ENCODE measurements at places on chromosomes 2 and 18.

DNA sequence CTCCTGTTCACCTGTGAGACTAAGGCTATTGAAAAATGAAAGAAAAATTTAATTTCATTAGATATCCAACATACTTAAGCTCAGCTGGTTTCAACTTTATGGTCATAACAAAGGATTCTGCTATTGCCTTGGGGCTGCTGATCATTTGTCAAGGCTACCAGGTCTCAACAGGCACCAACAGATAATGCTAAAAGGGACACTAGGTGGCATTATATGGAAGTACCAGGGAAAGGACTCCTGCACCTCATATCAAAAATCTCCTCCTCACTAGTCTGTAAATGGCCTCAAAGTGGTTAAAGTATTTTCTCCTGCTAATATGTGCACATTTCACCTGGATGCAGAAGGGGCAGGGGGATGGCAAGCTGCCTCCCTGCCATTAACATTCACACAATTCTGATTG lies 167.9 kb upstream of the REG3A start:
- DNase-seq, result no peak

DNA sequence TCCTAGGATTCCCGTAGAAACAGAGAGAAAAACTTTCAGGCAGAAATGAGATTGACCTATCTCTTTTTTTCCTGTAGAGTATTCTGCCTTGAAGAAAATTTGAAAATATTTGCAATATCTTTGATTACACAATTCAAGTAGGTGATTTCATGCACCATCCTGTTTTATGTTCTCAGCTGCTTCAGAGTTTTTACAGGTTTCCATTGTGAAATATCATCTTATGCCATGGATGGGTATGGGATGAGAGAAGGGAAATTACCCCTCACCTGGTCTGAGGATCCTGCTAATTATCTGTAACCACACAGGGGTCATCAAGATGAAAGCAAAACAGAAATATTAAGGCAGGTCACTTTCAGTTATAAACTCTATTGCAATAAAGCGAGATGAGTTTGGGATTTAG lies 264.8 kb downstream of the TXNL1 start:
- DNase-seq, result no peak

DNA sequence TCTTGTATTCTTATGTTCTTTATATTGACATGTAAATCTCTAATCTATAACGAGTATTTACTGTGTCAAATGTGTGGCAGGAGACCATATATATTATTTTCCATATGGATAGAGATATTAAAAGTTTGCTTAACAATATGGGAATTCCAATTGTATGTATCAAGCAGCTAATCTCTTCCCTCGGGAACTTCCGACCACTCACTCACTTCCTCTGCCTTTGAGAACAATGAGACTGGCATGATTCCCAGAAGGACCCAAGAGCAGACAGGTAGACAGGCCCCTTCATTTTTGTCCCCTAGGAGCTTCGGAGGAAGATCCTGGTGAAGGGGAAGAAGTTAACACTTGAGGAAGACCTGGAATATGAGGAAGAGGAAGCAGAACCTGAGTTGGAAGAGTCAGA lies 24.1 kb downstream of the PLCD4 start:
- no peak for DNase-seq

DNA sequence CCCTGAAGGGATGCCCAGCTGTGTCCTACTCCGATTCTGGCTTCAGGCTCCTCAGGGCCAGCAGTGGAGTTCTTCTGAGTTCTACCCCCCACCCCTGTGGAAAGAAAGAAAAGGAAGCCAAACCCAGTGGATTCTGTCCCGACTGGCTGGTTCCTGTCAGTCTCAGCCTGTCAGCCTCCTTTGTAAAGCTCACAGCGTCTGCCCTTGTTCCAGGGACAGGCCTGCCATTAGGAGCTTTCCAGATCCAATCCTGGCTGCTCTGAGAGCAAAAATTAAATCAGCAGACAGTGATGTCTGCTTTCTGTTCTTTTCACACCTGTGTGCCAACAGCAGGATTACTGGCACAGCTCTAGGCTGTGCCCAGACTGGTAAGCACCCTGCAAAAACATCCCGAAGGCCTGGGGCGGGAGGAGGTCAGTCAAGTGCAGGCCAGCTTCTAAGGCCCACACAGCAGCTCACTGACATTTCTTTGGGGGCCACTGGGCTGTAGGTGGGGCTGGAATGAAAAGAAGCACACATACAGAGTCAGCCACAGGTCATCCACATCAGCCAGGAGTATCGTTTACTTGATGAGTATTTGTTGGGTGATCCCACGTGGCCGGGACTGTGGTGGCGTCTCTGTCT lies 69.1 kb downstream of the EHD3 start:
- DNase-seq, result no peak

- no peak for DNase-seq
Measured at GRCh38 chr2:213766062-213766461, 481.8 kb downstream of the SPAG16 start.

GRCh38 chr2:149782572-149782971 lies 195.0 kb upstream of the MMADHC start:
- DNase-seq, result no peak

DNA sequence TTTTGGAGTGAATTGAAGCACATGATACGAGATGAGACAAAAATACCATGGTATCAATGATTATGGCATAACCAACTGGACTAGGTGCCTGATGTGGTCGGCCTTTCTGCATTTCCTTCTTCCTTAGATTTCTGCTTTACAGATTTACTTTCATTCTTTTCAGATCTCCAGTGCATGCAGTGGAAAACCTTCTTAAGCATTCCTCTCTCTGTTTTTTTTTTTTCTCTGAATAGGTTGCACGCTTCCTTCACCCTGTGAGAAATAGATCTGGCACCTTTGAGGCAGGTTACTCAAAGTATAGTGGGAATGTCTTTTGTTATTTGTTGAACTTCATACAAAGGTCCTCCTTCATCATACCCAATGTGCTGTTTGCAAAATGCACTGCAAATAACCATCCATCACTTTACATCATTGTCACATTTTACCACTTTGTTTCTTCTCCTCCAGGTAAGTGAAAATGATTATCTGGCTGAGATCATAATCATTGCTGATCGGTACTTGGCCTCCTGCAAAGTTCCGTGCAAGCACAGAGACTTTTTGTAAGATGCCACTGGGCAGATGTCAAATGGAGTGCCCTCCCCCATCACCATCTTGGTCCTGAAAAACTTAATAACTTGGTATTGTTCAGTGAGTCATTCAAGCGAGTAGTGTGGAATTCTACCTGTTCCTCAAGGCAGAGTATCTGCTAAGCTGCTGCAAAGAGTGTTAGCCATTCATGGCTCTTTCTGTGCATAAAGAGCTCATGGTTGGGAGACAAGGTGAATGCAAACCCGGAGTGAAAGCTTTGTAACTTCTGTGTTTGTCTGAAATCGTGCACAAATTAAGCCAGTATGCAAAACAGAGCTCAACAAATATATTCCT lies 30.0 kb upstream of the KLHL14 start:
- DNase-seq, result no peak

- peak; percentile 20 for DNase-seq
Measured at GRCh38 chr2:71607151-71607889, 154.0 kb downstream of the DYSF start.

- DNase-seq, result peak; percentile 40
Measured at GRCh38 chr2:1709946-1710560, 34.3 kb downstream of the PXDN start.

- no peak for DNase-seq
Measured at GRCh38 chr2:210626849-210627248, 70.5 kb downstream of the CPS1 start.

DNA sequence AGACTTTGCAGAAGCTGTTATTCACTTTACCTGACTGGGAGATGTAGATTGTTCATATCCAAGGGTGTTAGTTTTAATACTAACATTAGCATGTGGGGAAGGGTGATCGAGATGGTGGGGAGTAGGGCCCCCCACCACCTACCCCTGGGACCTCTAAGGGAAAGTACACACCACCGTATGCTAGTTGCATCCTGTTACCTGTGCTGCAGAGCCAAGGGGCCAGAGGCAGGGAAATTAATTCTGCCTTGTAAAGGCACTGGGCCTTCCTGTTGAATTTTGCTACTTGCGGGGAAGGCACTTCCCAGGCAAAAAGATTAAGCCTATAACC lies 9.0 kb downstream of the STEAP3 start:
- DNase-seq, result no peak

DNA sequence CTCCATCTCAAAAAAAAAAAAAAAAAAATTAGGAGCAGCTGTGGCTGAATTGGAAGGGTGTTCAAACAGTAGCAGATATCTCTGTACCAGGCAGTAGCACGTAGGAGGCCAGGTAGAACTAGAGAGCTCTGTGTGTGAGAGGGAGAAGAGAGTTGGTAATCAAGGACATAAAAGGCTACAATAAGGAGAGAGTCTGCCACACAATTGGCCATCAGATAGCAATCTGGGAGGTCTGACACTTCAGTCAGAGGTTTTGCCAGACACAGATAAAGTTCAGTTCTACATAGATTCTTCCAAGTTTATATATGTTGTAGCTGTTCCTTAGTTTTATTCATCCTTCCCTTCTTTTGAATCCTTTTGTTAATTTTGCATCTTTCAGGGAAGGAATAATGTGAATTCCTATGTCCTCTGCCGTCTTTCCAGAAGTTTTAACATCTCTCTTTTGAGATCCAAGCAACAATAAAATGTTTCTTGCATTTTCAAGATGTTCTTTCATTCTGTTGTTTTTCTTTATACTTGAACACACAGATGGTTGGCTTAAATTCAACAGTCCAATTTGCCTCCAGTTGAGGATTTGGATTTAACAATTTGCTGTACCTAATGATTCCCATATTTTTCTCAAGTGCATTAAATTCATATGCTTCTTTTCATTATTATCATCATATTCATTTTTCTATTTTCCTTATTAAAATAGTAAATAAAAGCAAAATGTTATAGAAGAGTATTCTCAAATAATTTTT lies 600.3 kb upstream of the GCFC2 start:
- no peak for DNase-seq

DNA sequence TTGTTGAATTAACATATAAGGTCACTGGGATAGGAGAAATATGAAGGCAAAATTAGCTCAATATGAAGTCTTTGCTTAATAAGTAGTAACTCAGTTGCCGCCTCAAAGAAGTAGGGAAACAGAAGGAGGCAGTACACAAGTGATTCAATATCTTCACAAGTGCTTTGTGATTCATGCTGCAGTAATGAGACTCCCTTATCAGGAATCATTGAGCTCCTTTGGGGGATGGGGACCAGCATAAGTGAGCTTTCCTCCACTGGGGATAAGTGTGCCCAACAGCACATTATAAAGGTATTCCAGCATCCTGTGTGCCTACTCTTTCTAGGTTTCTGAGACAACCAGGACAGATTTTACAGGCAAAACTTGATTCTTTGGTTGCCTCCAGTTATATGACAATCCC lies 323.4 kb upstream of the UBE2E3 start:
- no peak for DNase-seq

DNA sequence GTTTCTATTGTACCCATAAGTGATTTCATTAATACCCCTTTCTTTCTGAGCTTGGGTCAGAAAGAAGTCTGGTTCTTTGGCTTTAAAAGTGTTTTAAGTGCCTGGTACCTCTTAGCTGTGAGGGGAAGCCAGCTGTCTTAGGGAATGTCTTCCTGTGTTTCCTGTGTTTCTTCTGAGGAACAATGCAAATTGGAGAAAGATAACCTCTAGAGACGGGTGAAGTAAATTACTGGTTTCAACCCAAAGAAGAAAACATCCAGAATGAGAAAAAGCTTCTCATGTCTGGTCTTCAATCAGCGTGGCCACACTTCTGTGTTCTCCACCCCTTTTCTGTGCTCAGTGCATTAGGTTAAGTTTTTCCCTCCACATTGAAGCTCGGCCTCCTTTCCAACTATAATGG lies 10.2 kb upstream of the CHN1 start:
- DNase-seq, result no peak

DNA sequence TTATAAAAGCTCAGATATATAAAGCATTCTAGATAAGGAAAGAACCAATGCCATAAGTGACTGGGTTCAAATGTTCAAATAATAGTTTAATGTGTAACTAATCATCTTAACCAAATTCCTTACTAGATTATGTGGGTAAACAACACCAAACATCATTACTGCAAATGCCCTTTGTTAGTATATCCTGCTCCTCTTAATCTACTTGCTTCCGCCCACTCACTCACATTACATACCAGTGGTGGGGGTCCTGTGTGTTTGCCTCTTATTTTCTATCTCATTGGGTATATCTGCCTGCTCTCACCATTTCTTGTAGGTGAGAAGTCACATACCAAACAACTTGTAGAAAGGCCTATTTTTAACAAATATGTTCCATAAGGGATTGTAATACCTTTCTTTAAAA lies 562.1 kb downstream of the NRXN1 start:
- no peak for DNase-seq

GRCh38 chr2:7428454-7429204 lies 511.4 kb downstream of the RNF144A start:
- no peak for DNase-seq

- no peak for DNase-seq
Measured at GRCh38 chr2:50611351-50611871, 420.5 kb downstream of the NRXN1 start.

- no peak for DNase-seq
Measured at GRCh38 chr2:122736279-122736678, 980.8 kb downstream of the TSN start.

GRCh38 chr18:50466634-50467033 lies 91.8 kb downstream of the SKA1 start:
- DNase-seq, result no peak

GRCh38 chr2:222404151-222404905 lies 20.0 kb upstream of the SGPP2 start:
- DNase-seq, result no peak

GRCh38 chr18:49041435-49042245 lies 90.9 kb upstream of the SMAD7 start:
- DNase-seq, result peak; percentile 86

- no peak for DNase-seq
Measured at GRCh38 chr2:11963966-11964365, 217.5 kb downstream of the LPIN1 start.

DNA sequence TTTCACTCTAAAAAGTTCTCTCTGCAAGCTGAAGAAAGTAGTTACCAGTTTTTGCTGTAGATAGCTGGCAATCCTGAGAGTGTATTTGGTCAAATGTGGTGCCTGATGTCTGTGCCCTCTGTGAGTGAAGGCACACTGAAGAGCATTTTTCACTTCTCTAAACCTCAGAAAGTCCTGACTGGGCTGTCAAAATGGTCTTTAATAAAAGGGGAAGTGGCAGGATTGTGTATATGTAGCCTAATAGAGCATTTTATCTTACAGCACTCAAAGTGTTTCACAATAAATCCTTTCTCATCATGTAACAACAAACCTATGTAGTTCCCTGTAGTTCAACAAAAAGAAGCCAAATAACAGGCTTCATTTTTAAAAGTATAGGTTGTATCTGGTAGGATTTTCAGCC lies 1552.3 kb upstream of the SLC39A10 start:
- no peak for DNase-seq

DNA sequence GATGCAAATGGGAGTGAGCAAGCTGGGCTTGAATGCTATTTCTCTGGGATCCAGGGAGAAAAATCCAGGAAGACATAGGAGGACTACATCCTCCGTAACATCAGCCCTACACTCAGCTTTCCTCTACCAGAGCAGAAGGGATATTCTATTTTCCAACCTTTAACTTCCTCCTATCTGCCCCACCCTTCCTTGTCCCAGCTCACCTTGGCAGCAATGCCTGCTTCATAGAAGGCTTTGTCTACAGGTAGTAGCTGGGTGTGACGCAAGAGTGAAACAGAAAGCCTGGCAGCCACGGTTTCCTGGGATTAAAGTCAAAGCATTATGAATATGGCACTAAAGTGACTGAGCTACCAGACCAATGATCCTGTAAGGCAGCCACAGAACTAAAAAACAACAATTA lies 3.9 kb downstream of the KRTCAP3 start:
- no peak for DNase-seq

- no peak for DNase-seq
Measured at GRCh38 chr2:111634050-111634794, 249.8 kb downstream of the ANAPC1 start.
